ENCODE measurements at places on chromosomes 2 and 18.
A peak's percentile ranks its signal among the peaks of the same experiment; 100 is the strongest.

DNA sequence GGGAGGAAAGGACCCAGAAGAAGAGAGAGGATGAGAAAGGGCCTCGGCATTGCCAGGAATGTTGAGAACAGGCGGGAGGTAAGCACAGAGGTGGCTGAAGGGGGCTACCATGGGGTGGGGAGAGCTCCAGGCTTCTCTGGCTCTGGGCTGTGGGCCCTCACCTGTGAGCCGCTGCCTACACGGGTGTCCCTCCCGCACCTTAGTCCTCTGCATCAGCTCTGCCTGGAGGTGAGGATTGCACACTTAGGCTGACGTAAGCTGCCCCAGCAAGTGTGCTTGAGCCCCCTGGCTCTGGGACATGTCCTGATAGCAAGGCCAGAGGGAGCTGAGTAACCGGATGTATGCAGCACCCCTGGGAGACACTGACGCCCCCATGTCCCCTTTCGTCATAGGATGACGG, 33.9 kb downstream of the TMEM18 start:
- H3K4me3 ChIP-seq: no peak overlapping the region
- no peaks in the 10 kb centered on the region for H3K27me3 ChIP-seq
- DNase-seq: peak; percentile 34
- no peaks in the 10 kb centered on the region for H3K4me1 ChIP-seq
- H3K27ac ChIP-seq: no peak overlapping the region

GRCh38 chr18:74901362-74902146, 303.9 kb downstream of the ZNF407 start:
- H3K4me1 ChIP-seq: no peaks in the 10 kb centered on the region
- DNase-seq: no peak
- no peaks in the 10 kb centered on the region for H3K27me3 ChIP-seq
- no peak overlapping the region for H3K27ac ChIP-seq
- no peaks in the 10 kb centered on the region for H3K36me3 ChIP-seq

- no peaks in the 10 kb centered on the region for H3K27me3 ChIP-seq
- no peak overlapping the region for H3K27ac ChIP-seq
- H3K4me1 ChIP-seq: no peaks in the 10 kb centered on the region
- DNase-seq: no peak
These were observed 2159.7 kb upstream of the PIK3C3 start for GRCh38 chr18:39795350-39795749.

DNA sequence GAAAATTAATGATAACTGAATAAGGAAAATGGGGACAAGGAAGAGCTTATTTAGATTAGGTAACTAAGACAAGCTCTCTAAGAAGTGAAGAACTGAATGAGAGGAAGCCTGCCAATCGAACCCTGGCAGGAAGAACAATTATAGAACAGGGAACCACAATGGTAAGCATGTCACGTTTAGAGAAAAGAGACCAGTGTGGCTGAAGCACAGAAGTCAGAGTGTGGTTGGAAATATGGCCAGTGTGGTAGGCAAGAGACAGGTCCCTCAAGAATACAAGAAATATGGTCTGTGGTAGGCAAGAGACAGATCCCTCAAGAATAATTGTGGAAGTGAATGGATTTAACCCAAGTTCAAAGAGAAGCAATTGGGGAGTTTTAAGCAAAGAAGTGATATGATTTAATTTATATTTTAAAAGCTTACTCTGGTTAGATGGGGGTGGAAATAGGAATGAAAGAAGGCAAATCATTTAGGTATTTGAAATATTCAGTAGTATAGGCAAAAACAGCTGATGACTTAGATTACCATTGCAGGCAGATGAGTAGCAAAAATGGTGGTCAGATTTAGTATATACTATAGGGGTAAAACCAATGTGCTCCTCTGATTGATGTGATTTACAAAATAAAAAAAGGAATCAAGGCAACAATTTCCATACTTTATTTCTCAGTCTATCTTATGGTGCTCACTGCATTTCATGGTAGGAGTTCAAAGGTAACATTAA, 38.8 kb upstream of the ERMN start:
- H3K4me1 ChIP-seq: no peaks in the 10 kb centered on the region
- no peaks in the 10 kb centered on the region for H3K27me3 ChIP-seq
- no peak for DNase-seq

GRCh38 chr2:61693744-61694143, 155.6 kb upstream of the XPO1 start:
- DNase-seq: no peak
- no peaks in the 10 kb centered on the region for H3K27me3 ChIP-seq
- no peak overlapping the region for H3K4me3 ChIP-seq
- no peaks in the 10 kb centered on the region for H3K36me3 ChIP-seq

DNA sequence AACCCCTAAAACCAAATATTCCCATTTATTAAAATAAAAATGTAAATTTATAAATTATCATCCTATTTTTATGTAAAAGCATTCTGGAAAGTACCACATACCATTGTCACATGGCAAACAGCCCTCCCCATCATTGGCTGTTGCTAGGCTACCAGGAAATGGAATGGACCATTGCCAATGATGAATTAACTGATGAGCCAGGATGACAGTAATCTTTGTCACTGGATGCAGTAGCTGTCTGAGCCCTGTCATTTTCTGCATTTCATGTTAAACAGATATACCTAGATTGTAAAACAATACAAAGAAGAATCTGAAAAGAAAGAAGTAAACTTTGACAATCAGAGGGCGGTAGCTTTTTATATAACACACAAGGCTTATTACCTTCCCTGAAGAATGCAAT, 641.4 kb downstream of the BCL11A start:
- H3K27ac ChIP-seq: no peak overlapping the region
- H3K36me3 ChIP-seq: no peaks in the 10 kb centered on the region
- H3K4me3 ChIP-seq: no peak overlapping the region
- no peak for DNase-seq

- H3K27me3 ChIP-seq: no peaks in the 10 kb centered on the region
- H3K4me3 ChIP-seq: no peak overlapping the region
- no peaks in the 10 kb centered on the region for H3K36me3 ChIP-seq
- H3K27ac ChIP-seq: no peak overlapping the region
- DNase-seq: no peak
These were observed 35.5 kb downstream of the ICOS start for GRCh38 chr2:203972066-203972465.

DNA sequence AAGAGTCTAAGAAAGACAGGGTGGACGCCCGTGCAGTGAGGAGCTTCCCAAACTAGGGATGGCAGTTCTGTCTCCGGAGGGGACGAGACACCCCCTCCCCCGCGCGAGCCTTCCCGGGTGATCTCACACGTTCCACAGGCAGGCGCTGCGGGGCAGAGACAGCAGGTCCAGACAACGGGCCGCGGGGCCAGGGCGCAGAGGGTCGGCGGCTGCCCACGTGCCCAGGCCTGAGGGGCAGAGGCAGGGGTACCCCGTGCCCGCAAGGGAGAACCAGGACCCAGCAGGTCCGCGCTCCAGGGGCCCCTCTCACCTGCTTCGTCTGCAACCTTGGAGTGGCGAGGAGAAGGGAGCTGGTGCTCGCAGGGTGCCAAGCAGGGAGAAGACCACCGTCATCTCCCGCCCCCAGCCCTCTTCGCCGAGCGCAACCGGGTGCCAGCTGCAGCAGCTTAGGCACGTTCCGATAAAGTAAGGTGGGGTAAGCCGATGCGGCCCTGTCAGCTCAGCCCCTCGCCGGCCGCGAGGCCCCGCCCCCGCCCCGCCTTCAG, at the start of gene GPR155:
TSS of gene GPR155 (minus strand) at position 467 of the 545 bp plus-strand sequence. CDS start 5,073 bp downstream, outside the sequence.
- peak; percentile 74 for DNase-seq
- H3K4me3 ChIP-seq: peak within 1 kb of the TSS; percentile 84
- H3K27me3 ChIP-seq: no peaks in the 10 kb centered on the region

- H3K27me3 ChIP-seq: no peaks in the 10 kb centered on the region
- no peak for DNase-seq
- H3K36me3 ChIP-seq: no peaks in the 10 kb centered on the region
- H3K4me1 ChIP-seq: no peaks in the 10 kb centered on the region
- H3K27ac ChIP-seq: no peak overlapping the region
These were observed 140.4 kb downstream of the KCTD1 start for GRCh38 chr18:26407736-26408601.

DNA sequence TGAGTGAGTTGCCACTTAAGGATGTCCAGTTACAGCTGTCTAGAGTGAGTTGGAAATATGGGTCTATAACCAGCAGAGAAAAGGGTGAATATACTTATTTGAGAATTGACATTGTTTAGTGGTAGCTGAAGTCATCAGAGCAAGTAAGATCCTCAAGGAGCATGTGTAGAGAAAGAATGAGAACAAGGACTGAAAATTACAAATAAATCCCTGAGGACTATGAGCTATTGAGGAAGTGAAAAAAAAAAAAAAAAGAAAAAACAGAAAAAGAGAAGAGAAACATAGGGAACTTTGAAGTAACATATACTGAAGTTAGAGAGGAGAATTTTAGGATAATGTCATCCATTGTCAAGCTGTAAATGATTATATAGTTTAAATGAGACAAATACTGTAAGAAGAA, 134.0 kb upstream of the CCDC68 start:
- H3K4me1 ChIP-seq: no peaks in the 10 kb centered on the region
- H3K27ac ChIP-seq: no peak overlapping the region
- no peaks in the 10 kb centered on the region for H3K36me3 ChIP-seq
- DNase-seq: no peak
- H3K4me3 ChIP-seq: no peak overlapping the region
- no peaks in the 10 kb centered on the region for H3K27me3 ChIP-seq

DNA sequence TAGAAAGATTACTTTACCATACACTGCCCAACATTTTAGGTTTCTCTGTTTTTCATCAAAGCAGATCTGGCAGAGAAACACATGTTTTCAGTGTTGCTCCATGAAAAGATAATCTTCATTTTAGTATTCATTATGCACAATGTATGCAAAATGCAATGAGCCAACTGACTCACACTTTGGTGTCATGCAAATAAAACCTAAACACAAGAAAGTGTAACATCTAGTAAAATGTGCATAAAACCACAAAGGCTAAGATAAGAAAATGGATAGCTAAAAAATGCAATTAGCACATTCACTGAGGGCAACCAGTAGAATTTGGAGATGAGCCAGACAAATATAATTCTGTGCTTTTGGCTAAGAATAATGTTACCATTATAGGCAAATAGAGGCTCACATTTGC, 203.5 kb upstream of the UBE2E3 start:
- DNase-seq: no peak
- H3K4me3 ChIP-seq: no peak overlapping the region
- no peaks in the 10 kb centered on the region for H3K4me1 ChIP-seq
- H3K27ac ChIP-seq: no peak overlapping the region
- H3K36me3 ChIP-seq: no peaks in the 10 kb centered on the region
- H3K27me3 ChIP-seq: no peaks in the 10 kb centered on the region

GRCh38 chr18:44033144-44033701, 647.5 kb upstream of the SETBP1 start:
- H3K4me3 ChIP-seq: no peak overlapping the region
- no peak overlapping the region for H3K27ac ChIP-seq
- H3K4me1 ChIP-seq: no peaks in the 10 kb centered on the region
- H3K27me3 ChIP-seq: no peaks in the 10 kb centered on the region
- no peaks in the 10 kb centered on the region for H3K36me3 ChIP-seq

GRCh38 chr18:59085797-59086196, 53.9 kb upstream of the SEC11C start:
- no peaks in the 10 kb centered on the region for H3K4me1 ChIP-seq
- no peaks in the 10 kb centered on the region for H3K27me3 ChIP-seq
- DNase-seq: no peak
- no peak overlapping the region for H3K4me3 ChIP-seq

DNA sequence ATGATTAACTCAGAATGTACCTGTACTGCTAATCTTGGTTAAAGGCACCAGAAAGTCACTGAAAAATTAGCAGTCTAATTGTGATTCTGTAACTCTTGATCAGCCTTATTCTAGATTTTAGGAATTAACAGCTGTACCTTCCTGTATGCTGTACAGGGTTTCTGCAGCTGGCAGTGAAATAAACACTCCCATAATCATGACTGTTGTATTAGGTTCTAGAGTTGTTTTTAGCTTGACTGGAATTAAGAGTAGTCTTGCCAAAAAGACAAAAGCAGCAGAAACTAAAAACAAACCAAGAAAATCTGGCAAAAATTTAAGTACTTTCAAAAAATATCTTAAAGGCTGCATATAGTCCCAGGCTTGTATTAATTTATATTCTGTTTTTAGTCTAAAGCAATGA, 103.5 kb downstream of the SOS1 start:
- H3K27me3 ChIP-seq: no peaks in the 10 kb centered on the region
- peaks cover 13% of the 10 kb centered on the region for H3K36me3 ChIP-seq
- no peak overlapping the region for H3K4me3 ChIP-seq
- H3K4me1 ChIP-seq: peaks cover 13% of the 10 kb centered on the region
- DNase-seq: no peak

DNA sequence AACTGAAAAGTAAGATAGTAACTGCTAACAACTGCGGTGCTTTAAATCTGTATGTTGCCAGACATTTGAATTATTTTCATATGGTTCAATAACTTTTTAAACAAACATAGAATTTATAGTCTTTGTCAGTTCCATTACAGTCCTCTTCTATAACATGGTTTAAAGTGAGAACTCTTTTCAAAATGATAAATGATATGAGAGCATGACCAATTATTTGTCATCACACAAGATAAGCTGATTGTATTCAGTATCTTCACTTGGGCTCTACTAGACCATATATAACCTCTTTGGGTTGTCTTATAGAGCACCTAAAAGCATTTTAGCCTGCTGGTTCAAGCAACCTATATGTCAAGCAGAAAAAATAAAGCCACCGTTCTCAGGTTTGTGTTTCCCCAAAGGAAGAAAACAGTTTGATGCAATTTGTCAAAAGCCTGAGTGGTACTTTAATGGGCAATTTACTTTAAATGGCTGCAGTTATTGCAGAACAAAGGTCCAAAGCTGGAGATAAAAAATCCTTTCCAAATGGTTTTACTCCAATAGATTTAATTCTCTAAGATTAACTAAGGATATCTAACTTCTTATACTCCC, 298.4 kb downstream of the FSIP2 start:
- no peaks in the 10 kb centered on the region for H3K4me1 ChIP-seq
- no peak for DNase-seq
- no peaks in the 10 kb centered on the region for H3K36me3 ChIP-seq
- H3K27me3 ChIP-seq: no peaks in the 10 kb centered on the region

- no peaks in the 10 kb centered on the region for H3K4me1 ChIP-seq
- H3K27me3 ChIP-seq: no peaks in the 10 kb centered on the region
- H3K36me3 ChIP-seq: no peaks in the 10 kb centered on the region
- H3K27ac ChIP-seq: no peak overlapping the region
These were observed 166.1 kb downstream of the CLIP4 start for GRCh38 chr2:29281086-29281915.

DNA sequence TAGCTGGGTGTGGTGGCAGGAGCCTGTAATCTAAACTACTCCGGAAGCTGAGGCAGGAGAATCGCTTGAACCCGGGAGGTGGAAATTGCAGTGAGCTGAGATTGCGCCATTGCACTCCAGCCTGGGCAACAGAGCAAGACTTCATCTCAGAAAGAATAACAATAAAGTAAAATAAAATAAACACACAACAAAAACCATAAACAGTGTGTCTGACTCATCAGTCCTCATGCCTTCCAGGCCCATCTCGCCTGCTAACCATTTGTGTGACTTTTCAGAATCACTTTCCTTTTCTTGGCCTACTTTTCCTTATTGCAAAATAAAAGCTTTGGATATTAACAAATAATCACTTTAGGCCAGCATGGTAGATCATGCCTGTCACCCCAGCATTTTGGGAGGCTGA, 42.0 kb upstream of the ASXL2 start:
- no peaks in the 10 kb centered on the region for H3K36me3 ChIP-seq
- no peak overlapping the region for H3K4me3 ChIP-seq
- H3K27me3 ChIP-seq: no peaks in the 10 kb centered on the region
- H3K4me1 ChIP-seq: no peaks in the 10 kb centered on the region
- DNase-seq: no peak
- H3K27ac ChIP-seq: no peak overlapping the region

Measured in right atrium auricular region (tissue), 2 donors.